ENCODE measurements at places on chromosomes 11 and 22.

DNA sequence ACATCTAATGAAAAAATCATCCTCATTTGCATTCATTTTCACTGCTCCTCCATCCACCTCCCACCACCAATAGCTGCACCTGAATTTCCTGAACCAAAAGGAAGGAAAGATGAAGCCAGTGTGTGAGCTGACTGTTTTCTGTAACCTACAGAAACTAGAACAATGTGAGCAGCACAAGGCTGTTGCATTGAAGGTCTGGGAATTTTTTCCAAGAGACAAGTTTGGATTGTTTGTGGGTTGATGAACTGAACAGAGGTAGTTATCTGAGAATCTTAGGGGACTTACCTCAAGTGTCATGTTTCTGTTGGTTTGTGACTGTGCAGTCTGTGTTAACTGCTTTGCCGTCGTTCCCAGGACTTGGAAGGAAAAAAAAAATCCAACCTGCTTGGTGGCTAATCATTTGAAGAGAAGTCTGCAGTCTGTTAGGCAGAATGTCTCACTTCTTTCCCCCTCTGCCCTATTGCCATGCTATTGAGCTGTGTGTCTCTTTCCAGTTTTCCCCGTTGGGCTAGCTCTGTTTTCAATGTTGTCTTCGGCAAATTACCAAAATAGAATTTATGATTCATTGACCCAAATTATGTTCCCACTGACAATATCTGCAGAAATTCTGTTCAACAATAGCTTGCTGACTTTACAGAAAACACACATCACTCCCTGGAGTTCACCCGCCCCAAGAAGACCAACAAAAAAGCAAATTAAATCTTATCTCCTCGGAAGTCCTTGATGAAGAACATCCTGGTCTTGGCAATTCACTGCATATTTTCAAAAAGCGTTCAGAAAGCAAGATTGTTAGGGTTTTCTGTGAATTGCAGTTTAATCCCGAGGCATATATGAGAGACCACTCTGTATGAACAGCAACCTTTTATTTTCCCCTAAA is 76.0 kb downstream of the SC5D start:
- no peak for DNase-seq

GRCh38 chr11:111963931-111964340 is 26.8 kb downstream of the DIXDC1 start:
- DNase-seq, result no peak

DNA sequence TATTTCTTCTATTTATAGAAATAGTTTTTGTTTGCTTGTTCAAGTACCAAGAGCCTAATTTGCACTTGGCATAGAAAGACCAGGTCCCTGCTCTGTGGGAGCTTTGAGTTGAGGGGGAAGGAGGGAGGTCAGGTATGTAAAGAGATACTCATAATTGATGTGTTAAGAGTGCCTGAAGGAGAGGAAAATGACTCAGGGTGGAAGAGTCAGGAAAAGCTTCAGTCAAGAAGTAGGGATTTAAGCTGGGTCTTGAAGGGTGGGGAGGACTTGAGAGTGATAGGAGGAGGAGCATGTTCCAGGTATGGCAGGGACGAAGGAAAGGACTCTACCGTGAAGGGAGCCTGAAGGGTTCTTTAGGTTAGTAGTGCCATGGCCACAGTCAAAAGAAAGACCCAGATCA is 9.0 kb downstream of the RBX1 start:
- no peak for DNase-seq

DNA sequence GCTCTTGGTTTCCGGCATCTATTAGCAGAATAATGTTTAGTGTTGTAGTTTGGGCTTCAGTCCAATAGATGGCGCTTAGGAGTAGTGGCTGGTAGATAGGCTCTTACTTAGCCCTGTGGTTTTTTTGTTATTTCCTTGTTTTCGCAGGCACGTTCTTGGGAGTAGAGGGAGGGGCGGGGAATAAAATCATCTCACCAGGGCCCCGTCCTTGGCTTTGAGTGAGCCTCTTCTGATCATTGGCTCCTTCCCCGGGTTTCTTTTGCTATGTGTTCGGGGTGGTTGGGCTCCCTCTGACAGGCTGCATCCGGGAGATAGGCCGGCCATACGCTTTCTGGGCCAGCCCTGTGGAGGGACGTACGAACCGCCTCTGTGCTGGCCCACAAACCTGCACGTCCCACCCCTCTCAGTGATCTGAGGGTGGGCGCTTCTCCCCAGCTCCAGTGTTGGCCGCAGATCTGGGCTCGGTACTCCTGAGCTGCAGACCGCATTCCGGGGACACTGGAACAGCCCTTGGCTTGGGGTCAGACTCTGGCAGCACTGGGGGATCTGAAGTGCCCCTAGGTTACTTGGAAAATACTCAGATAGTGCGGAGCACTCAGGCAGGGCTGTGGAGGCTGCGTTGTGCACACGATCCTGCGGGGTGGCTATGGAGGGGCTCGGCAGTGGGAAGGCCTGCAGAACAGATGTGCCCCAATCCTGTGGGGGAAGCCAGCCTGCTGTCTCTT is 217.0 kb downstream of the DYNC2H1 start:
- DNase-seq, result no peak

- no peak for DNase-seq
These were observed 56.7 kb downstream of the PPP6R3 start for GRCh38 chr11:68517121-68517741.

DNA sequence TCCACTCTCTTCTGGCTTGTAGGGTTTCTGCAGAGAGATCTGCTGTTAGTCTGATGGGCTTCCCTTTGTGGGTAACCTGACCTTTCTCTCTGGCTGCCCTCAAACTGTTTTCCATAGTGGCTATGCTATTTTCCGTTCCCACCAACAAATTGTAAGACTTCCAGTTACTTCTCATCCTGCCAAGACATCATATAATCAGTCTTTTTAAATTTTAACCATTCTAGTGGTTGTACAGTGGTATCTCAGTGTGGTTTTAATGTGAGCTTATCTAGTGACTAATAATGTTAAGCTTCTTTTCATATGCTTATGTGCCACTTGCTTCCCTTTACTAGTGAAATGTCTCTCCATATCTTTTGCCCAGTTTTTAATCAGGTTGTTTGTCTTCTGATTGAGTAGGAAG is 13.6 kb upstream of the TRIM29 start:
- DNase-seq, result no peak

- no peak for DNase-seq
These were observed 1033.6 kb downstream of the FAM181B start for GRCh38 chr11:81700076-81700475.
